ENCODE measurements at places on chromosomes 6 and 20.

DNA sequence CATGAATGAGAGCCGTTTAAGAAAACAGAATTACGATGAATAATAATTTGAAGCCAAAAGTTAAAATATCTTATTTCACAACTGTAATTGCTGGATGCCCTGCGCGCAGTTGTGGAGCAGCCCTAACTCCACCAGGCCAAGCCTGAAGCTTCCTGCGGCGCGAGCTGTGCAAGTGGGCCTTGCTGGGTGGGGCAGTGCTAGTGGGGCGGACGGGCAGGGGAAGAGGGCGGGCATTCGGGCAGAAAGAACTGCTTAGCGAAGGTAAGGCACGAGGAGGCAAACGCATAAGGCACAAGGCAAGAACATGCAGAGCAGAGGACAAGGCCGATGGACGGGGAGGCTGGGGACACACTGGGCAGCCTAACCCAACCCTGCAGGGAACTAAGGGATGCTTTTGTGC lies 2.3 kb downstream of the HLA-DQB2 start:
- no peak for DNase-seq

GRCh38 chr6:33820784-33821520 lies 17.1 kb upstream of the MLN start:
- no peak for DNase-seq

DNA sequence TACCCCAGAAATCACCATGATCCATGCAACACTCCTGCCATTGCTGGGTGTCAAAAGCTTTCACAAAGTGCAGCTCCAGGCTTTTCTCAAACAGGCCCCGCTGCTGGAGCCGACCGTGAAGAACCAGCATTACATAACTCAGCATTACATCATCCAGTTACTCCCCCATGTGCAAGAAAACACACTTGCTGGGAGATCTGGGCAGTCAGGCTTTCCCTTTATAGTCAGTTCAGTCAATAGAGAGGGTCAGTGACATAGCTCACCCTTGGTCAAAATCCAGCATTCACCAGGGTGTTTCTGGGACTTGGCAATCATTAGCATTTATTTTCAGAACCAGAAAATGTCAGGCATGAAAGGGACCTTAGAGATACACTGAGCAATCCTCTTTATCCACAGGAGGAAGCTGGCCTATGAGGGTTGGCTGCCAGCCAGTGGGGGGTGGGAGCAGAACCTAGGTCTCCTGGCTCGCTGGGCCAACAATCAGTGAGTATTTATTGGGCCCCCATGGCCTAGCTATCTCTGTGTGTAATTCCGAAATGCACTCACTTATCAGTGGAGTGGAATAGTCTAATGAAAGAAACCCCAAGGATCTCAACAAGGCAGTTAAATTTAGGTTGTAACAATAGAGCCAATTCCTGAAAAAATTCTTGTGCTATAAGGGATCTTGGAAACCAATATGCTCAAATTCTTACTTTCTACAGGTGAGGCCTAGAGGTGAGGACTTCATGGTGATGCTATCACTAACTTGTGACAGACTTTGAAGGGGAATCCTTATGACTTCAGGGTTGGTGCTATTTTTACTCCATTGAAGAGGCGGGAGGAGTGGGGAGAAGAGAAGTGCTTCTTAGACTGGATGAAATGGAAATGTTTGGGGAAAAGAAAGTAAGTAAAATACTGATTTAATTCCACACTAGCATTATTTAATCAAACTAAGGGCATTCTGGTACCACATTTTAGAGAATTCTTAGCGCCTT lies 54.6 kb downstream of the LYRM4 start:
- DNase-seq, result no peak

DNA sequence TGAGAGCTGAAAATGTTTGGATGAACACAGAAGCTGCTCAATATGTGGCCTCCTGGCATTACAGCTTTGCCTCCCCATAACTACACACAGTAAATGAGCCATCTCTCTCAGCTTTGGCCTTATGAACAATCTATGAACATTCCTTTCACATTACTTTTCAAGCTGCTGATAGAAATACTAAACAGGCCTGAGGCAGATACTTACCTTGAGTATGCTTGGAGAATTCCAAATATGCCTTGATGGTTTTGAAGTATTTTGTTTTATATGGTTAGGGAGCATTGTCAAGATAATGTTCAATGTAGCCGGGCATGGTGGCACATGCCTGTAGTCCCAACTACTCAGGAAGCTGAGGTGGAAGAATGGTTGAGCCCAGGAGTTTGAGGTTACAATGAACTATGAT lies 104.5 kb downstream of the CD24 start:
- no peak for DNase-seq

DNA sequence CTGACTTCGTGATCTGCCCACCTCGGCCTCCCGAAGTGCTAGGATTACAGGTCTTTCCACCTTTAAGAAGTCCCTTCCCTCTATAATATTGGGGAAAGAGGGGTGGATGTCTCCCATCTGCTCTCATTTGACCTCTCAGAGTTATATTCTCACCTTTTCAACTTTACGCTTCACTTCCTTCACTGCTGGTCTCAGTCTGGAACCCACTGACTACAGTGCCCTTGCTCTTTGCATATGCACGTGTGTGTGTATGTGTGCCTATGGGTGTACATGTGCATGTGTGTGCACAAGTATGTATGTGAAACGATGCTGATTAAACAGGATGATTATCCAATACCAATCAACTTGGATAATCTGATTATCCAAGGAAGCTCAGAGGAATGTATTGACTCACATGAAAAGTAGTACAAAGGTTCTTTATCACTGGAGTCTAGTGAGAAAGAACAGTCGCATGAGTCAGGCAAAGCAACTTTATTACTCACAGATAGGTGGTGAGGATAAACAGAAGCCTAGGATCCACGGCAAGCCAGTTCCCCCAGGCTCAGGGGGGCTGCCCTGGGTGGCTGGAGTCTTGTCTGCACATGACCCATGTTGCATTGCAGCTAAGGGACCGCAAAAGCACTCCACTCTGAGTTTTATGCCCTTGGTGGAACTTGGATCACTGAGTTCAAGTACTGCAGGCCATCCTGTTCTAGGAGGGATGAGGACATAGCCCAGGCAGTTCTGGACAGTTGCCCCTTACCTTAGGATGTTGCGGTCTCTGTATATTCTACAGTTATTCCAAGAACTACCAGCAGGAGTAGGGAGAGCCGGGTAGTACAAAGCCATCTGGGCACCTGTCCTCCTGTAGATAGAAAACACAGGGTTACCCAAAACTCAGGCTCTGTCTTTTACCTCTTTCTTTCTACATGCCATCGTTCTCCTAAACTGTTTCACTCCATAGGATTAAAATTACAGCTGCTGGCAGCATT lies 50.9 kb downstream of the SNRNP48 start:
- no peak for DNase-seq

DNA sequence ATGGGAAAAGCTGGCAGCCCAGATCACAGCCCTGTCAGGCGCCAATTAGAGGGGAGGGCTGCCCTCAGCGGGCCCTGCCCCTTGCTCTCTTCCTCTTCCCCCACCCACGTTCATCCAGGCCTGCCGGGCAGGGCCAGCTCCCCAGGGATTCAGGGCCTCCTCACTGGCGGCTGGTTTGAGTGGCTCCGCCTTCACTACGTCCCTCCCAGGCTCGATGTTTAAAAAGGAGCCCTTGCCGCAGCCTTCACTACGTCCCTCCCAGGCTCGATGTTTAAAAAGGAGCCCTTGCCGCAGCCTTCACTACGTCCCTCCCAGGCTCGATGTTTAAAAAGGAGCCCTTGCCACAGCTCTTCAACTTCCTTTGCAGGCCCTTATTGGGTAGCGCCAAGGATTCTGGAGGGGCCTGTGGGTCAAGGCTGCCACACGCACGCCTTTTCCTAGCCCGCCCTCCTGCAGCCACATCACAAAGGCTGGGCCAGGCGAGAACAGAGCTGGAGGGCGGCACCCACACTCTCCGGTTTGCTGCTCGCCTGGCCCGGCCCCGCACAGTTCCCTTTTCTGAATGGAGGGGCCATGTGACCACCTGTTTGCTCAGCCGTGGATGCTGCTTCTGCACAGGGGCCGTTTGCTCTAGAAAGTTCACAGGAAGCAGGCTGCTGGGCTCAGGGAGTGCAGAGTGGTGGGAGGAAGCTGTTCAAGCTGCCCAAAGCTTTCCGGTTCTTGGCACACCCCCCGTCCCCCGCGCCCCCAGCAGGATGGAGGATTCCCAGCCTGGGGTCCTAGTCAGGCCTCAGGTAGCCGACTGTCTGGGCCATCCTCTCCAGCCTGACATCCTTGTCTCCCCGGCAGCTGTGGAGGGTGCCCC lies 1.6 kb downstream of the SLC17A9 start:
- DNase-seq, result peak; percentile 64

- DNase-seq, result no peak
Measured at GRCh38 chr6:39196673-39197091, 32.6 kb downstream of the KCNK5 start.

DNA sequence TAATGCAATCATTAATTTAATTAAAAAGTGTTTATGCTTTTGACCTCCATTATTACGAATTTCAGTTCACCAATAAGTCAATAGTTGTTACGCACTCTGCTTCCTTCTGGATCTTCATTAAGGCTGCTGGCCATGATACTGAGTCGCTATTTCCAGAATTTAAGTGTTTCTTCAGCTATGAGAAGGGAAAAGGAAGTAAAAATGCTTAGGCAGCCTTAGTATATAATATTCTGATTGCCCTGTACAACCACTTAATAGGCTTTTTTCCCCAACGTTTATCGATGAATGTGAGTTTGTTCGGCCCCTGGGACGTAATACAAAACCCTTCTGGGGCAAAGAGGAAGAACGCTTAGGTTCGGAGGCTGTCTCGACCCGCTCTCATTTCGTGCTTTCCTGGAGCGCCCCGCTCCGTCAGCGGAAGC lies 644 bp downstream of the OARD1 start:
- DNase-seq, result no peak

DNA sequence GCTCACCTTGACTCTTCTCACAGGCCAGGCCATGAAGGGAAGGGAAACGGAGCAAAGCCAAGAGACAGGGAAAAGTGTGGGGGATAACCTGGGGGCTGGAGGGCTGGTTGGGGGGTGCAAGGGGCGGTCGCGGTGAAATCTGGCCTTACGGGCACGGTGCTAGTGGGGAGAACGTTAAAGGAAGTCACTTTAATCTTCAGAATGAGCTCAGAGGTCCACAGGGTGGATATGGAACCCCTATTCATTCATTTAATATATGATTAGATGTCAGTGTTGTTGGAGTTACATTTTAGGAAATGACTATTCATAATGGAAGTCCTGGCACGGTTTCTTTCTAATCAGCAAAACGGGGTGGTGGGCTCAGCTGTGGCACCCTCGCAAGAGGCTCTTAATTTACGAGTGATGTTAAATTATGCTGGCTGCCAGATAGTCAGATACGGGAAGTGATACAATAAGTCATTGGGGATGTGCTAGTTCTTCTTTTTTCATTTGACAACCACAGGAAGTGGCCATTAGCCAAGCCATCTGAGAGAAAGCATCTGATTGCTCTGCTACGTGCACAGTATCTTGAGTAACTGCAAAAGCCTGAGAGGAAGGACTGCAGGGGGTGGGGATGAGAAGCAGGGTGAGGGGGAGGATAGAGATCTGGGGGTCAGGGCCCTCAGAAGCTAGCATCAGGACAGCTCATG lies 253.0 kb downstream of the QKI start:
- DNase-seq, result no peak

DNA sequence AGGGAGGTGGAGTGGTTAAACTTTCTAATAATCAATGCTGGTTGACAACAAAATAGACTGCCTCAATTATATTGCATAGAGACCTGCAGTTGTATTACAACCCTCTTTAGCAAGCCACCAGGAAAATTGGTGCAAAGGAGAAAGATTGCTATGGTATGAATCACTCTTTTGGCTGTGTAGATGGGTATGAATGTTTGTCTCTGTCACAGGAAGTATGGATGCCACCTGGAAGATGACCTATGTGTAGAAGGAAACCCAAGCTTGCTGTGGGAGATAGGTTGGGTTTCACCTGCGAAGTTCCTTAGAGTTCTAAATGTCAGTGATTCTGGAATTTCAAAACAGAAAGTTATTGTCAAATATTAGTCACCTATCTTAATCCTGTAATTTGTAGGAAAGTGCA lies 134.6 kb downstream of the SOBP start:
- DNase-seq, result no peak

GRCh38 chr20:33680686-33681085 lies 5.5 kb downstream of the E2F1 start:
- no peak for DNase-seq

DNA sequence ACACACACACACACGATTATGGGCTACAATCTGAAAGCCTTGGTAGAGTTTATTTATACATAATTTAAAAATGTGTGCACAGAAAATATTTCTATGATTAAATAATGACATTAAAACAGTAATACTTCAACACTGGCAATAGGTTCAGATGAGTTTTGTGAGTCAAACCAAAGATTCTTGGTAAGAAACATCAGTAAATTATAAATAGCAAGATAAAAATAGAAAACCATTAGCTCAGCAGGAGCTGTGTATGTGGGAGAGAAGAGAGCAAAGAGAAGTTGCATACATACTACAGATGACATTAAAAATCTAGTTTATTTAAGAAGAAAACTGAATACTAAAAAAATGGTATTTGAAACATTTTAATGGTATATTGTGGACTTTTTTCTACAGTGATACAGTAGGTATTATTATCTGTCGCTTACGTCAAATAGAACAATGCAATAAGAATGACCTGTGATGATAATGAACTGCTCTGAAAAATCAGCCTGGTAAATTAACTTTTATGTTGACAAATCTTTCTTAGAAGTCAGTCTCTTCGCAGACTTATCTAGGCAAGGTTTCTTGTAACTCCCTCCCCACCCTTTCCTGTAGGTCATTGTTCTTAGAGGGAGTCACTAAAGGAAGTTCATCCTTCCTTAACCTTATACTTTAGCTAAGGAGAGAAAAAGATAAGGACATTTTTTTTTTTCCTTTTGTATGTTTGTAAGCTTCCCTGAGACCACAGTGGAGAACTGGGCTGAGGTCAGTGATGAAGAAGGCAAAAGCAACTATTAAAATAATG lies 149.3 kb downstream of the GJA1 start:
- no peak for DNase-seq

DNA sequence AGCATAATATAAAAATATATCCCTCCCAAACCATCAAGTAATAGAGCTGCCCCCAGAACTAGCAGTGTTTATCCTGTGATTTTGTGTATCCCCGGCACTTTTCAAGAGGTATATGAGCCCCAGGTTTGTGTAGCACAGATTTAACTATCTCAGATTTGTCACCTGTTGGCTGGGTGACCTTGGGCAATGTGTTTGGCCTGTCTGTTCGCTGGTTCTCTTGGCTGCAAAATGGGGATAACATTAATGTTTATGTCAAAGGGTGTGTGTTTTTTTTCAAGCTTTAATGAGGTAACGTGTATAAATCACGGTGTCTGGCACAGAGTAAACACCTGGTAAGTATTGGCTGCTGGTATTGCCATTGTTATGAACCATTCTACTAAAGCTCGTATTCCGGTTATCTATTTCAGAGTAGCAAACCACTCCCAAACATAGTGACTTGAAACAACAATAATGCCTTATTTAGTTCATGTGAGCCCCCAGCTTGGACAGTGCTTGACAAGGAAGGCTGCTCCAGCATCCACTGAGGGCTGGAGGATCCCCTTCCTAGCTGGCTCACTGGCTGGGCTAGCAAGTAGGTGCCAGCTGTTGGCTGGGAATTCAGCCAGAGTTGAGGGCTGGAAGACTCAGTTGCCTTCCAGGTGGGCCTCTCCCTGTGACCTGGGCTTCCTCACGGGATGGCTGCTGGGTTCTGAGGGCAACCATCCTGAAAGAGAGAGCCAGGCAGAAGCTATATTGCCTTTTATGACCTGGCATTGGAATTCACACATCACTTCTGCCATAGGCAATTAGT lies 36.2 kb downstream of the PDRG1 start:
- no peak for DNase-seq
